ENCODE measurements at places on chromosomes 4 and X.

GRCh38 chrX:13911586-13911985 lies 94.7 kb upstream of the GPM6B start:
- no peak for DNase-seq

DNA sequence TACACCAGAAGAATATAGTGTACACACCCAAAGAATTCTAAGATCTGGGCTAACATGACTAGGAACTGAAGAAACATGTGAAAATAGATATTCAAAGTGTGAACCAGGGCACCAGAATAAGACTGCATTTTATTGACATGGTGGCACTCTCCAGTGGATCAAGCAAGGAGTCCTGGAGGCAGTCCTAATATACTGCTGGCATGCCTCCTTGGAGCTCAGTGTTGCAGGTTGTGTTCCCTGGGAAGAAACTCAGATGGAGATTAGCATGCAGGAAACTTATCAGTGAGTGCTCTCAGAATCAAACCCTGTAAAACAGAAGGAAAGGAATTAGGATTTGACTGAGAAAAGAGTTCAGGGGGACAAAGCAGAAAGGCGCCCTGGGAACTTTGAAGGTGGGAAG lies 105.1 kb downstream of the CXCL13 start:
- DNase-seq, result no peak

GRCh38 chrX:30278365-30278764 lies 30.8 kb downstream of the NR0B1 start:
- no peak for DNase-seq

- DNase-seq, result no peak
Observed at GRCh38 chrX:17361620-17362019, 13.4 kb upstream of the NHS start.

DNA sequence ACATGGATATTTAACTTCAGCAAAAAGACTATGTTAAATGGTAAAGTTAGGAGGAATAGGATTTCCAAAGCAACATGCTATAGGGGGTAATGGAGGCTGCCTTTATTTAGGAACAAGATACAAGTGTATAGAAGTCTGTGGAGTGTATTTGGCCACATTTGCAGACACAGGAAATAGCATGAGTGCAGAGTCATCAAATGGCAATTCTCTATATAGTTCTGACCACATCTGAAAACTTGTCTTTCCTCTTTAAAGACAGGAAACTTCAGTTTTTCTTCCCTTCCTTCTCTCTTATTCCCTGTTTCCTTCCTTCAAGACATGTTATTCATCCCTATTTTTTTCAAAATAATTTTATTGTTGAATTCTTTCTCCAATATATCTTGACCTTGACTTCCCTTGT lies 119.3 kb upstream of the PITX2 start:
- DNase-seq, result peak; percentile 33

DNA sequence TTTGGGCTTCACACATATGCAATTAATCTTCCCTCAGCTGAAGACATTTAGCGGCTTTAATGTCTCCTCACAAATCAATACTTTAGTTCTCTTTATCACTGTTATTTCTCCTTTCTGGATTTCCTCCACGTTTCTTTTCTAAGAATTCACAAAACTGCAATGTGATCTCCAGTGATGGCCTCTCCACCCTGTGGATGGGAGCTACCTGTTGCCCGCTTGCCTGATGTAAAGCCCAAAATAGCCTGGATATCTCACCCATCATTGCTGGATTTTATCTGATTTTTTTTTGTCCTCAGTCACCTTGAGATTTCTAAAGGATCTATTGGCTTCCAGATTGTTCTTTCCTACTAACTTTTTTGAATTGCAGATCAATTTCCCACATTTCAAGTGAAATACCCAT lies 129.3 kb upstream of the FAM241A start:
- DNase-seq, result no peak

DNA sequence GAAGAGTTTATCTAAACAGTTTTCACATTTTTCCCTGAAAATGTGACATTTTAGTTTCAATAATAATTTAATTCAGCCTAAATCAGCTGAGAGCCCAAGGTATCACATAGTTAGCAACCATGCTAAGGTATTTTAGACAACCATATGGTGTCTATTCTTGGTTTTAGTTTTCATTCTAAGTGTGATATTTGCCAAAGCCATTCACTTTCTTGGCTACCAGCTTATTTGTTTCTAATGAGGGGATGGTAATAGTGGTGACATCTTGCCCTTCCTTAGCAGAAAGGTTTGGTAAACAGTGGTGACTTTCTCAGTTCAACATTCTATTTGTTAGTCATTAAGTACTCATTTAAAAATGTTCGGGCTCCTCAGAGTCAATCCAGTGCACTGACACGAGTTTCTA lies 854.9 kb upstream of the HTR2C start:
- DNase-seq, result no peak

GRCh38 chr4:100177126-100177525 lies 13.1 kb downstream of the DDIT4L start:
- DNase-seq, result no peak

DNA sequence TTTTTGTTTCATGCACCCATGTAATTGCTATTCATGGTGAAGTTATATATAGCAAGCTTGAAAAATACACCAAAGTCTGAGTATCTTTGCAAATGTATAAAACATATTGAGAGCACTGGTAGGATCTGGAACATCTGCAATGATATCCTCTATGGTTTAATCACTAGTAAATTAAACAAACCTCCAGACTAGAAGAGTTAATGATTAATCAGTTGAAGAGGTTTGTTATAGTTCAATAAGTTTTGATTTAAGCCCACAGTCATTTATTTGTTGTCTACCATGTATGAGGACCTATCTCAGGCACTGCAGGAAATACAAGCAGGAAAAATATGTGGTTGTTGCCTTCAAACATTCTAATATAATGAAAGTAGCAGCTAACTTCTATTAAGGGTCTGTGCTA lies 16.5 kb downstream of the CYBB start:
- no peak for DNase-seq

DNA sequence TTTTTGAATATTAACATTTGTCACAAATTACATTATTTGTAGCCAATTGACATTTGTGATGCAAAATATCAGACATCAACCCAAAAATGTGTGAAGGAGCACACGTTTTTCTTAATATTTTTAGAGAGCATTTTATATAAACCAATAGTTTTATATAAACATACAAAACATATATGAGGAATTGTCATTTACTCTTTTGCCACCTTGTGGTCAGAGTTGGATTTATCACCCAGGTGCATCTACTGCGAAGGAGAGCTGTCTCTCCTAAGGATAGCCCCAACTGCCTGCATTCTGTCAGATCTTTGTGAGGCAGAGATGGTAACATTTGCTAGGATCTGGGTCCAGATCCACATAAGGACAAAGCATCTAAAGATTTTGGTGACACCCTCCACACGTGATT lies 2.5 kb upstream of the USP27X start:
- DNase-seq, result no peak
